Fibroblast of lung (primary cell): ENCODE measurements at places on chromosomes 3 and 15. TPM values are rescaled to one million over a fixed set of nuclear protein-coding genes. Genes with fewer than 3 reads are reported as not detected.

Gene RNF13
- 81.7 and 86.8 TPM in 2 replicates for total RNA-seq

Gene LRRC2
- total RNA-seq, result 0.77 and 3.8 TPM in 2 replicates

Gene TMEM207
- not detected in 2 replicates for total RNA-seq

Gene GRM2
- under 0.01 TPM in 2 replicates for total RNA-seq

Gene NXPE3
- 16.4 and 26.9 TPM in 2 replicates for total RNA-seq

Gene SEMA6D
- 9.5 and 13.4 TPM in 2 replicates for total RNA-seq

Gene PIK3R4
- total RNA-seq, result 27.0 and 33.4 TPM in 2 replicates

Gene DLL4
- total RNA-seq, result under 0.01 TPM in 2 replicates

Gene CCRL2
- total RNA-seq, result 0.26 and 0.33 TPM in 2 replicates

Gene PGBD4
- 2.6 and 3.0 TPM in 2 replicates for total RNA-seq

Gene HHATL
- total RNA-seq, result not detected in 2 replicates

Gene NFKBIZ
- total RNA-seq, result 15.4 and 38.8 TPM in 2 replicates

Gene CAV3
- total RNA-seq, result not detected in 2 replicates

Gene EDEM1
- total RNA-seq, result 20.8 and 23.6 TPM in 2 replicates

Gene ITPKA
- 3.9 and 35.0 TPM in 2 replicates for total RNA-seq

Gene POPDC2
- 0.17 and 0.26 TPM in 2 replicates for total RNA-seq

Gene RTP3
- total RNA-seq, result not detected in 2 replicates

Gene TNNC1
- 0.33 and 0.51 TPM in 2 replicates for total RNA-seq

Gene TUSC7
- not detected in 2 replicates for total RNA-seq

Gene GOLGA6A
- total RNA-seq, result under 0.01 TPM in 1 of 2 replicates, not detected in the other

Gene CPN2
- not detected in 2 replicates for total RNA-seq

Gene CCR9
- not detected in 2 replicates for total RNA-seq

Gene MAGEL2
- under 0.01 TPM in 2 replicates for total RNA-seq

Gene NR2E3
- total RNA-seq, result 0.77 and 1.3 TPM in 2 replicates

Gene CCDC191
- total RNA-seq, result 1.8 and 3.3 TPM in 2 replicates

Gene P2RY13
- under 0.01 TPM in 1 of 2 replicates, not detected in the other for total RNA-seq

Gene HRH1
- 30.6 and 32.6 TPM in 2 replicates for total RNA-seq

Gene CADPS
- 33.1 and 63.1 TPM in 2 replicates for total RNA-seq
